HS-5 (cell line): ENCODE measurements at places on chromosomes 1 and 21.
A peak's percentile ranks its signal among the peaks of the same experiment; 100 is the strongest.

- no peak for DNase-seq
Observed at GRCh38 chr21:21559285-21560045, 561.3 kb downstream of the NCAM2 start.

- no peak for DNase-seq
Observed at GRCh38 chr1:240199758-240200645, 108.3 kb downstream of the FMN2 start.

DNA sequence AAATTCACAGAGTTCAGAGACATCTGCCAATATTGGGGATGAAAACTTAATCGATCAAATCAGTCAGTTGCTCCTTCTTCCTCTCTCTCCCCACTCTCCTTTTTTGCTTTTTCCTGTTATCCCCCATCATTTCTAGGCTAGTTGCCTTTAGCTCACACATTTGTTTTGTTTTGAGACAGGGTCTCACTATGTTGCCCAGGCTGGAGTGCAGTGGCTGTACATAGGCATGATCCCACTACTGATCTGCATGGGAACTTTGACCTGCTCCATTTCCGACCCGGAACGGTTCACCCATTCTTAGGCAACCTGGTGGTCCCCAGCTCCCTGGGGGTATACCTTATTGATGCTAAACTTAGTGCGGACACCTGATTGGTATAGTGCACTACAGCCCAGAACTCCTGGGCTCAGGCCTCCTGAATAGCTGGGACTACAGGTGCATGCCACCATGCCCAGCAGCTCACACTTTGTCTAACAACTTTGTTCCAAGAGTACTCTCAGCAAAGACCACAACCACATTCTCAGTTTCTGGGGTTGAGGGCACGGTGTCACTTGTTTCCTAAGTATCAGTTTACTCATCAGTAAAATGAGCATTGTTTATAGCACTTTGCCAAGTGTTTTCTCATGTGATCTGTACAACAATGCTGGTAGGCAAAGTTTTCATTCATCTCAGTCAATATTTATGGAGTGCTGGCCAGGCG is 6.7 kb upstream of the ELOA start:
- no peak for DNase-seq

DNA sequence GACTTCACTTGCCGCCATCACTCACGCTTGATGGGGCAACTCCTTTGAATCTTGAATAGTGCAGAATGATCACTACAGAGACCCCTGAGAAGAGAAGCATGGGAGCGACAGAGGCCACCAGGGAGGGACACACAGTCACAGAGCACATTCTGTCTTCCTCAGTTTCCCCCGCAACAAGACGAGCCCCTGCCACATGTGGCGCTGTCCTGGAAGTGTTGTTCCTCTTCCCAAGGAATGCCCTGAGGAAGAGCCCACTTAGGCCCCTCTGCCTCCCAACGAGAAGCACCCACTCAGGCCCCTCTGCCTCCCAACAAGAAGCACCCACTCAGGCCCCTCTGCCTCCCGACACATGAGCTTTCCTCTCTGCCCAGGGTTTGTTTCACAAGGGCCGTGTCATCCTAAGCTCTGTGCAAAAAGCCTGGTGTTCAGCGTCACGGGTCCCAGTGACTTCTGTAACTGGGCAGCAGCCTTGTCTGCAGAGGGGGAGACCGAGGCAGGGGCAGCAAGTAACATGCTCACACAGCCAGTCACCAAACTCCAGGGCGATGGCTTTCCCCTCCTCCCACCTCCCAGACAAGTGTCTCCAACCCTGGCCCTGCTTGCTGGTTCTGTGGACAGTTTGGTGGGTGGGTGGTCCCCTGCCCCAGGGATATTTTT is 19.8 kb downstream of the SLC37A1 start:
- DNase-seq = no peak

DNA sequence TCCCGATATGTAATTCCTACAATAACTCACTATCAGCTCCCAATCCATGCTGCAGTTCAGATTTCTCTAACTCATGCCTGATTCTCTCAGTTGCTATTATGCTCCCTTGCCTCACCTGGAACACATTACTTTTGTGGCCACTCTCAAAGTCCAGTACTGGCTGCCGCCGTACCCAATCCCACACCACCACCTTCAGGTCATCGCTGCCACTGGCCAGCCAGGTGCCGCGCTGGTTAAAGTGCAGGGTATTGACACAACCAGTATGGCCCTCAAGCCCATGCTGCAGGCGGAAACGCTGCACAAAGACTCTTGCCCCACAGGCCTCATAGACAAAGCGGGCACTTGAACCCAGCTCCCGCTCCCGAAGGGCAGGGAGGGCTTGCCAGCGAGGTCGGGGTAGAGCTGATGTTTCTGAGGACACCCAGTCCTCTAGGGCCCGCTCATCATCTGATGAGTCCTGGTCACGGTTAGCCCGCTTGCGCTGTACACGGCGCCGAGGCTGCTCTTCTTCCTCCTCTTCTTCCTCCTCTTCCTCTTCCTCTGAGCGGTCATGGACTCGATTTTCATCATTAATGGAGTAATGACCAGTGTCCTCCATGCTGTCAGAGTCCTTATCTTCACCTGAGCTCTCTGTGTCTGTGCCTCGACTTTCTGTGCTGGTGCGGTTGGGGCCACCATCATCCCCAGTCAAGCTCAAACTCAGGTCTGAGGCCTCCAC is 22.6 kb downstream of the DCAF8 start:
- DNase-seq = no peak

DNA sequence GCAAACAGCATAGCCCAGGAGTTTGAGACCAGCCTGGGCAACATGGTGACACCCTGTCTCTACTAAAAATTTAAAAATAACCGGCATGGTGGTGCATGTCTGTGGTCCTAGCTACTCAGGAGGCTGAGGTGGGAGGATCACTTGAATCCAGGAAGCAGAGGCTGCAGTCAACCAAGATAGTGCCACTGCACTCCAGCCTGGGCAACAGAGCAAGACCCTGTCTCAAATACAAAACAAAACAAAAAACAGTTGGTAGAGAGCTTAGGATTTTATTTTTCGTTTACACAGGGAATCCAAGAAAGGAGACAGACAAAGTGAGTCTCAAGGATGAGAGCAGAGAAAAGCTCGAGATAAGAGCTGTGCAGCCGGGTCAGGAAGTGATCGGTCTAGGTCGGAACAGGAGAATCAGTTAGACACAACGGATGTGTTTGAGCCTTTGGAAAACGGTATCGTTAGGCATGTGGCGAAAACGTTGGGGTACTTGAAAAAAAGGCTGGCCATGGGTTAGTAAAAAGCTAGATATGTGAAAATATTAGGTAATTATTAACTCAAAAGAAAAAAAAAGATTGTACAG is 1.7 kb upstream of the MIB2 start:
- no peak for DNase-seq

GRCh38 chr1:231590453-231591198 is 36.0 kb upstream of the DISC1 start:
- DNase-seq = peak; percentile 29

GRCh38 chr1:24970399-24970753 is 40.3 kb upstream of the RUNX3 start:
- DNase-seq = no peak
